ENCODE measurements at places on chromosomes 11 and 22.

DNA sequence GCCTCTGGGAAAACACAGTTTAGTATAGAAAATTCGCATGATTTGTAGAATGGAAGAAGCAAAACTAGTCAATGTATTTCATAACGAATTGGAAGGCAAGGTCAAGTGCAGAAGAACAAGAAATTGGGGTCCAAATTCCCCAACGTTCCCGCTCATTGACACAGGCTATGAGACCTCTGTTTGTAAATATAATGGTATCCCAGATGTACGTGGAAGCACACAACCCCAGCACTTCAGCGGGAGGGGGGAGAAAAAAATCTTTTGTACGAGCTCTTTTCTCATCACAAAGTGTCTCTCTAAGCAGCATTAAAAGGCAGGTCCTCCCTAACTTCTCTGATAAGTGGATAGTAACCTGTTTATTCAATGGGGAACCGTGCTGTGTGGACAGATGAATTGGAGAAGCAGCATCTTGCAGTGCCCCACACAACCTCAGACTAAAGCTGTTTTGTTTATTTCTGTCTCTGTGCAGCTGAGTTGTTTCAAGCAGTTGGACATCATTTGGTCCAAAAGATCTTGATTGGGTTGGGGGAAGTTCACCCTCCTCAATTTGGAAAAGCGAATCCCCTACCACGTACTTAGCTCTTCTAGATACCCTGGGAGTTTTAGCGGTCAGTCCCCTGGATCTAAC is 1.1 kb upstream of the GAB2 start:
- DNase-seq = no peak

DNA sequence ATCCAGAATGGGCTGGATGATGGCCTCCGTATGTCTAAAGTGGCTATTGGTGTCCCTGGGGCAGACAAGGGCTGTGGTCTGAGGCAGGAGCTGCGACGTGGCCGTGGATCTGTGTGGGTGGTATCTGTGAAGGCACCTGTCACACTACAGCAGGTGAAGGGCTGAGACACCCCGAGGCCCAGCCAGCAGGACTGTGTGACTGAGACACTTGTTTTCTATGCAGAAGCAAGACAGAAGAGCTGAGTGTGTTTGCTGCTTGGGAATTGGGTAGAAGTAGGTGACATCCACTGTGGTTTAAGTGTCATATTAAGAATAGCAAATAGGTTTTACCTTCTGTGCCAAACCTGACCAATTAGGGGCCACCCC is 35.0 kb downstream of the AMPD3 start:
- DNase-seq = no peak

DNA sequence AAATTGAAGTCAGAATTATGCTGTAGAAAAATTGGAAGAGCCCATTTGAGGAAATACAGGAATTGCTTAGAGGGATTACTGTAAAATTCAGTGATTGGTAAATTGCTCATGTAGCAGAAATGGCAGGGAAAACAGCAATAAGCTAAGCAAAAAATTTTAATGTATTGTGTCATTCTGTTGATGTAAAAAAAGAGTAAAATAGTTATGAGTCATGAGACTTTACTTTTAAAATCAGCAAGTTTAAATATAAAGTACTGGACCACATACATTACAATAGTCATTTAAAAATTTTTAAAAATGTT is 10.4 kb downstream of the PDHX start:
- no peak for DNase-seq

DNA sequence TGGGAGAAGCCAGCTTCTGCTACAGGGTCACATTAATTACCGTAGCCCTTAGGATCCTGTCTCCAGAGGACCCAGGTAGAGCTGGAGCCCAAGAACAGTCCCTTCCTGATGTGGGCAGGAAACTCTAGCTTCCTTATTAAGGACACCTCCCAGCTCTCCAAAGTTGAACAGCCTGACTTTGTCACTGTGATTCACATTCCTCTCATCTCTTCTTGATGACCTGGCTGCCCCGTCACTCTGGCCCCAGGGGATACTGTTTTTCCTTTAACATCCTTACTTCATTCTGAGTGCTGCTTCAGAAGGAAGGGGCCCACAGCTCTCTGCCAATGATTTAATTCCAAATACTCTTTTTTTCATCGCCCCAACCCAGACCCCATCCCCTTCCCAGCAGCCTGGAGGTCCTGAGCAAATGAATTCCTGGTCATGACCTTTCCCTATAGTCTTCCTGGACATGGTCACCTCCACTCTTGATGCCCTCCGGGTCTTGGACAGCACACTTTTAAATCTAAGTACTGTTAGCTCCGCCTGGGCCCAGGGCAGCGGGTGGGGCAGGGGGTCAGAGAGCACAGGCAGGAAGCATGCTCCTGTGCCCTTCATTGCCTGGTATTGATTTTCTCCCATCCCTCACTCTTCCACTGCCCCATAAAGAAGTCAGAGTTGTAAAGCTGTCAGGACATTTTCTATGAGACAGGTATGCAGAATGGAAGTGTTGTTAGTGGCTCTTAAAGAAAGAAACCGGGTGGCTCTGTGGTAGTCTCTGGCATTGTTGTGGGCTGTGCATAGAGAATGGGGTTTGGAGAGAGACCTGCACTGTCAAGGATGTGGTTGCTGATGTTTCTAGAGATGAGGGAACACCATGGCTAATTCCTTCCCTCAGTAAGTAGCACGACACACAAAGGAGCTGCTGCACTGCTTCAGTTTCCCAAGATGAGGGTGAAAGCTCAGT is 22.3 kb upstream of the SPON1 start:
- DNase-seq = no peak

DNA sequence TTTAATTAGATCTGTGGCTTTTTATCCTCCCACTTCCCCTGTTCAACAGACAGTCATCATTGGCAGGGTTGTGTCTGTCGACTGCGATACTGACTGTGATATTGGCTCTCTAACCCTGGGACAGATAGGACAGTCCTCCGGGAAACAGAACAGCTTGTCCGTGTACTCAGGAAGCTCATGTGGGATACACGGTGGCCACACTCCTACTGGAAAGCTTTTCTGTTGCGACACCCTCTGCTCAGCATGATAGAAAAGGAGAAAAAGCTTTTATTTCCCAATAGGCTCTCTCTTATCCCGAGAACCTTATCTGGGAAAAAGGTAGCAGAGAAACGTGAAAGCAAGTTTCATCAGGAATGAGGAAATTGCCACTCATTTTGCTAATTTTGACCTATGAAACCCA is 60.4 kb upstream of the HSPA8 start:
- no peak for DNase-seq

DNA sequence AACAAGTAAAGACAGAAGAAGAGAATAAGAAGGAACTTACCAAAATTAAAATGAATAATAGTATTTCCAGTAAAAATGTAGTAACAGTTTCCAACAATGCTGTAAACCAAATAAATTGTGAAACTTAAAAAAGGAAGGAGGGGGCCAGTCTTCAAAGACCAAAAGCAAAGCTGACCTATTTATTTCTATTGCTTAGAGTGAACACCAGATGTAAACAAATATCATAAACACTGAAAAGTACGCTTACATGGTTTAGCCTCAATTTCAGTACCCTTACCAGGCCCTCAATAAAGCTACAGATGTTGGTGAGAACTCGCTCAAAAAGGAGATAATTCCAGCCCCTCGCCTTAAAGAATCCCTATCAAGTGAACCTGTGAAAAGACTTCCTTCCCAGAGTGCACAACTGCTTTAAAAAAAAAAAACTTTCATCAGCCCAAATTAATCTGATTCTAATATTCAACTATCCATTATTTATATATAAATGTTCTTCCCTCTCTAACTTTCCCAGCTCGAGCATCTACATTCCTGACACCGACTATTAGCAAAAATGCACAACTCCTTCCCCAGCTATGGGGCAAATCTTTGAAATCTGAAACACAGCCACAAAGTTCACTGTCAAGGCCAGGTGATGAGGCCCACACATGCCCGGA is 2.4 kb downstream of the PHF21A start:
- DNase-seq = no peak

- DNase-seq = no peak
These were observed 85.9 kb downstream of the TIMP3 start for GRCh38 chr22:32887324-32887980.

DNA sequence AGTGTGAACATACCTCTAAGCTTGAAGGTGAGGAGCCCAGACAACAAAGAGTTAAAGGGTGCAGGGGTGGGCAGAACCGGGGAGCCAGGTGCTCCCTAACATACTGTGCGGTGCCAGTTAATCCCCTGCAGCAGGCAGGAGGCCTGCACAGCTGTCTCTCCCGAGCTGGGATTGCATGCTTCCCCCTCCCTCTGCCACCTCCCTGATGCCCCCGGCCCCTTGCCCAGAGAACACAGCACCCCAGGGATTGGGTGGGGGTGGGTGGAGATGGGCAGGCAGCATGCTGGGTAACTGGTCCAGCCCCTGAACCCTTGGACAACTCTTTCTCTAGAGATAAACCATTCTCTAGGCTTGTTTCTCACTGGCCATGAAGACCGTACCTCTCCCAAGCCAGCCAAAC is 67.7 kb upstream of the MYOD1 start:
- no peak for DNase-seq

DNA sequence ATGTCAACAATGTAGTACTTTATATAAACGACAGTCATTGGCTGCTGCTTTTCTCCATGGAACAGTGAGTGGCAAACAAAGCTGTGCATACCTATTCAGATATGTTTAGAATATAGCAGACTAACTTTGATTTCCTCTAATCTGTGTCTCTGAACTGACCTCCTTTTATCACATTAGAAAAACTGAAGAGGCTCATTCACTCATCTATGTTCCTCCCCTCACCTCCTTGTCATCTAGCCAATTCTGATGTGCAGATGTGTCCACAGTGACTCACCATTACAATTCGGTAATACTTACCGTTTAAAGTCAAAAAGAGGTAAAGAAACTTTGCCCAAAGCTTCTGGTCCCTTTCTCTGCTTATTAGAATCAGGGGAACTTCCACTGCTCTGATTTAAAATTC is 51.5 kb upstream of the RPS13 start:
- DNase-seq = no peak

- DNase-seq = no peak
These were observed 563 bp downstream of the GATD1 start for GRCh38 chr11:776561-777287.

DNA sequence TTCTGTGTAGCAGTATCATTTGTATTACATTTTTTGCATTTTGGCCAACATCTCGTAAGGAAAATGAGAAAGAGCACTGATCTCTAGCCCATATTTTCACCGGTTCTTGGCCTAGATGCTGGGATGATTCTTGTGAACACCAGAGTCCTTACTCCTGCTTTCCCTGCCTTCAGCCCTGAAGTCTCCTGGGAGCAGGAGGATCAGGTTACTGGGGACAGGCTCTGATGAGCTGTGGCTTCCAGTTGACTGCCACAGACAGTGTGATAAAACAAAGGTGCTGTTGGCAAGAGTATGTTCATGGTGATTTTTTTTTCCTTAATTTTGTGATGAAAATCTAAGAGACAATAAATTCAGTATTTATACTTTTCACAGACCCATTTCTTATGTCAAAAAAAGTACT is 34.2 kb upstream of the ADSL start:
- no peak for DNase-seq

DNA sequence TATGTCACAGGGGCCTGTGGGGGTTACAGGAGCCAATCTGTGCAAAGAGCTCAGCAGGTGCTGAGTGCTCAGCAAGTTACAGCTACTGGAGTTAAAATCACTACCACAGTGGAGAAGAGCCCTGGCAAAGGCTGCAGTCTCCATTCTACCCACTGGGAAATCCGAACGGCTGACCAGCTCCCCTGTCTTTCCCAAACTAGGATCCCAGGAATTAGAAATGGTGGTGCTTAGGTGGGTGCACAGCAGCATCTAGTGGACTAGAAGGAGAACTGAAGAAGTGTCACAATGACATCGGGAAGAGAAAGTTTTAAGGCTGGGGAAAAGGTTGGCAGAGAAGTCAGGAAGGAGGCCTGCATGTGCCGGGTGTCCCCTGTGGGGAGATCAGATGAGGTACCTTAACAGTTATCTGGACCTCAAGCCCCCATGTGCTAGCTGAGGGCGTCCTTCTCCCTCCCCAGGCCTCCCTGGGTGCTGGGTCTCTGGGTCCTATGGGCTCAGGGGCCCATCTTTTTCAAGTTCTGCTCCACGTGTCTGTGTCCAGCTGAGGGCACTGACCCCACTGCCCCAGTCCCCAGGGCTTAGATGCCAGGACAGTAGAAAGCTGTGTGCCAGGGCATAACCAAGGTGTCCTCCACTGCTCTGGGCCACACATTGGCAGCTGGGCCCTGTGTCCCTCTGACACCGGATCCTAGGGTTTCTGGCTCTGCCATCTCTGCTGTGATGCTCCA is 1.9 kb downstream of the PIWIL3 start:
- no peak for DNase-seq

GRCh38 chr22:48940266-48941032 is 887.2 kb downstream of the BRD1 start:
- no peak for DNase-seq

GRCh38 chr22:34116126-34116525 is 195.8 kb upstream of the LARGE1 start:
- DNase-seq = no peak

- DNase-seq = peak; percentile 28
These were observed 13.3 kb upstream of the CYP2R1 start for GRCh38 chr11:14905104-14906033.
